ENCODE measurements at places on chromosomes 5 and 9.

- no peak for DNase-seq
Observed at GRCh38 chr5:36272136-36272690, 29.5 kb downstream of the RANBP3L start.

- DNase-seq, result no peak
Observed at GRCh38 chr5:71982717-71983395, 124.4 kb upstream of the MAP1B start.

DNA sequence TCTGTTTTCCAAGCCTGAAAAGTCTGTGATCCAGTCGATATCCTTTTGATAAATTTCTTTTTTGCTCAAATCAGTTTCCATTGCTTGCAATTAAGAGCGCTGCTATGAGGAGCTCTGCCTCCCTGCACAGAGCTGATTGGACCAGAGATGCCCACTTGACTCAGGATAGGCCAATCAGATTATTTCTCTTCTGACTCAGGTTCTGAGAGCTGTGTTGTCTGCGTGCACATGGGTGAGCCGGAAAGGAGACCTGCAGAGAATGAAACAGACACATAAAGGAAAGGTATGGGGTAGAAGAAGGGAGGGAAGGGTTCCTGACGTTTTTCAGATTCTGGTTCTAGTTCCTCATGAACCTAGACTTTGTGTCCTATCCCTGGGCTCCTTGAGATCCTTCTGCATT is 15.8 kb upstream of the FABP6 start:
- DNase-seq, result no peak

GRCh38 chr5:102778478-102778877 is 23.4 kb downstream of the PAM start:
- no peak for DNase-seq

- DNase-seq, result no peak
Observed at GRCh38 chr5:135192351-135192750, 158.3 kb upstream of the PITX1 start.
